ENCODE measurements at places on chromosomes 1 and 21.

GRCh38 chr21:35586305-35586704 lies 474.0 kb downstream of the SETD4 start:
- DNase-seq = no peak

- DNase-seq = no peak
Measured at GRCh38 chr1:206729507-206729906, 41.1 kb upstream of the IL19 start.

DNA sequence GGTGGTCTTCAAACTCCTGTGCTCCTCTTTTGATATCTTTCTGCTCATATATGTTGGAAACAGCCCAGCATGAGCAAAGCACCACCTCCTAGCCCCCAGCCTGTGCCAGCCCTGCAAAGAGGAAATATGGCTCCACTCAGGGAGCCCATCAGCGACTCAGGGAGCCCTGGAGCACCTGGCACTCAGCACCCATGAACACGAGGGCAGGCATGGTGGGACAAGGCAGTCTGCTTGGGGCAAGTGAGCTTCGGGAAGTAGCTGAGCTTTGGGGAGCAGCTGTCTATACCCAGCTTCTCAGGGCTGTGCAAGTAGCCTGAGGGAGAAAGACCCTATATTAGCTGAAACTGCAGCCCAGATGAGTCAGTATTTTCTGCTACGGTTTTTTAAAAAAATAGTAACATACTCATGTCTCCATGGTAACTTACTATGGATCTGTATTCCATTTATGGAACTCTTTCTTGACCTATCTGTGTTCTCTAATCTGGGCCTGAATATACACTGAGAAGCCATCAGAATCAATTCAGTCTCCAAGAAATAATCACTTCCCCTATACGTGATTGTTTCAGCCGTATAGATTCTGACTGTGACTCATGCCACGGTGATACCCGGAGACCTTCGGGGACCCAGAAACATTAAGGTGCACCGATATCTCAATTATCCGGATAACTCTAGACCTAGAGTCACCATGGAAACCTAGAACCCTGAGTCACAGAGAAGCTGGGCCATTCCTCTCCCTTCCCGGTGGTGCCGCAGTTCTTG lies 1.5 kb upstream of the ETS2 start:
- DNase-seq = no peak

DNA sequence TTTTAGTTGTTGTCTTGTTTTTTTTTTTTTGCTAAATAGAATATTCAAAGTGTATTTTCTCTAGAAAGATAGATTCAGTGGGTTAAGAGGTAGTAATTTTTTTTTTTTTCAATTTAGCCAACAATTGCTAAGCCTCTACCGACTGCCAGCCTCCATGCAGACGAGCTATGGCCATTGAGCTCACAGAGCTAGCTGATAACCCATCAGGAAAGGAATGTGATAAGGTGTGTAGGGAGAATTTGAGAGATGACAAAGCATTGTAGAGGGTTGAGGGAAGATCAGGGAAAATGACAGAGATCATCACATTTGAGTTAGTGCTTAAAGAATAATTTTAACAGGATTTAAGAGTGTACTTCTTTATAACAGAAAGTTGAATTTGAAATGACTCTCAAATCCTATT lies 30.6 kb downstream of the DNM3 start:
- no peak for DNase-seq

DNA sequence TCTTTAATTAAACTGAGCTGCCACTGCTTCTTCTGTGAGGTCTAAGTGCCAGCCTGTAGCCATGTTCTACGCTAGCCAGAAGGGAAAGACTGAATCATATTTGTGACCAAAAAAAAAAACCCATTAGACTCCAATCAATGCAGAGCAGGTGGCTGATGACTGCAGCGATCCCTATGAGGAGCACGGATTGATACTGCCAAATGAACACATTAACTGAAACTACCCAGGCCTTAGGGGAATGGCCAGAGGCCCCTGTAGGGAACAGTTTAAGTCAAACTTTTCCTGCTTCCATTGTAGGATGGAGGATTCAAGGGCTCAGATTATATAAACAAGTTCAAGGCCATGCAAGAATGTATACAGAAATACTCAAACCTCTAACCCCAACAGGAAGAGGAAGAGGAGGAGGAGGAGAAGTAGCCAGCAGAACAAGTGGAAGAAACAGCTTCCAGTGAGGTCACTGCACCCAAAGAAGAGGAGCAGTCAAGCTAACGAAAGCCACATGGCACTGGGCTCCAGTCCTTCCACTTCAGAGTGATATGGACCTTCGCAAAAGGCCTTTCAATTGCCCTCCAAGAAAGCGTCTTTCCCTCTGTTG lies 328.3 kb downstream of the SMYD3 start:
- DNase-seq = no peak

DNA sequence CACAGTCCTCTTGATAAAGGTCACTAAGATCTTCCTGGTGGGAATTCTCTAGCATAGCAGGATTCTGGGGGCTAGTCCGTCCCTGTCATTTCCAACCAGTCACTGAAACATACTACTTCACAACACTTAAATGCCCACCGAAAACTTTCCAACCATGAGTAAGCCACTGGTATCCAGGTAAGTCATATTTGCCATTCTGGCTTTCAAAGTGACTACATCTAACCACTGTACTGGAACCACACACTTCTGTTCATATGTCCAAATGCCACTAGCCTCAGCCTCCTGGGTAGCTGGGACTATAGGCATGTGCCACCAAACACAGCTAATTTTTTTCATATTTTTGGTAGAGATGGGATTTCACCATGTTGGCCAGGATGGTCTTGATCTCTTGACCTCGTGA lies 64.3 kb upstream of the VANGL1 start:
- no peak for DNase-seq
